ENCODE measurements at places on chromosomes 13 and 19.

DNA sequence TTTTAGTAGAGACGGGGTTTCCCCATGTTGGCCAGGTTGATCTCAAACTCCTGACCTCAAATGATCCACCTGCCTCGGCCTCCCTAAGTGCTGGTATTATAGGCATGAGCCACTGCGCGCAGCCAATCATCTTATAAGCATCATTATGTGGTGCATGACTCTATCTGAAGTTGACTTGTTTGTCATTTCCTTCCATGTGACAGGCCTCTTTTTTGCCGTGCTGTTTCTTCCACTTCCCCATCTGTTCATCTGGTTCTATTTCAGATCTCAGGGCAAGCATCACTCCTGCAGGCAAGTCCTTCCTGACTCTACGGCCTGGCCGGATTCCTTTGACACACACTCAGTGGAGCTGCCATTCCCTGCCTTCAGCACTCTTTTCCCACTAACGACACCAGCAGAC is 15.2 kb downstream of the COL5A3 start:
- DNase-seq: no peak

DNA sequence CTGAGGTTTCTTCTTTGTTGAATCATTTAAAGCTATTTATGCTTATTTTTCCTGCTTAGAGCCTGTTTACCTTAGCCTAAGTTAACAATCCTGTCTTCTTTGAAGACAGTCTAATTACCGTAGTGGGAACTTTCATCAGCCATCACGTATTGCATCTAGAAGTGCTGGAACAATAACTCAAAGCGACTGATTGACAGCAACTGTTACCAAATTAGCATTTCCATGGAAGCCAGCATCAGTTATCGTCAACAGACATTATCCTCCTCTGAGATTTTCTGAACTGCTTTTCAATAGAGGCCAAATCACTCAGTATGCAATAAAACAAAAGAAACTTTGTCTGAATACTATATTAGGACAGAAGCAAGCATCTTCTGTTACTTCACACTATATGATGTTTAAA is 433.3 kb upstream of the SLITRK1 start:
- no peak for DNase-seq

- DNase-seq: no peak
Measured at GRCh38 chr19:58024661-58025060, 9.2 kb upstream of the ZSCAN1 start.

GRCh38 chr19:5996623-5997320 is 18.8 kb upstream of the RANBP3 start:
- no peak for DNase-seq

GRCh38 chr19:45355402-45355801 is 14.9 kb downstream of the KLC3 start:
- DNase-seq: no peak

- DNase-seq: no peak
Measured at GRCh38 chr13:50800091-50800739, 43.3 kb downstream of the DLEU7 start.

DNA sequence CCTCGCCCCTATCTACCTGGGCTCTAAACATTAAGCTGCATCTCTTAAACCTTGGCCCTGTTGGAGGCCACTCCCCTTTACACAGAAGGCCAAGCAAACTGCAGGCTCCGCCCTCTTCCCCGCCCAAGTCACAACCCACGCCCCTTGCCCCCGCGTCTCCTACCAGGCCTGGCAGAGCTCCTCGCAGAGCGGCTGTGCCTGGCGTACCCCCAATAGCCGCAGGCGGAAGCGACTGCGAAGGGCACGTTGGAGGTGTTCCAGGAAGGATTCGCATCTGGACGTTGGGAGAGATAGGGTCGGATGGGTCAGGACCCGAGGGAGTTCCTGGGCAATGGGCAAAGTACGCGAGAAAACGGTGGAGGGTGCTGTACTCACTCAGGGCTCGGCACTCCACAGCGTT is 5.9 kb downstream of the RTBDN start:
- no peak for DNase-seq

- no peak for DNase-seq
Measured at GRCh38 chr13:104799152-104799551, 1732.9 kb upstream of the SLC10A2 start.

DNA sequence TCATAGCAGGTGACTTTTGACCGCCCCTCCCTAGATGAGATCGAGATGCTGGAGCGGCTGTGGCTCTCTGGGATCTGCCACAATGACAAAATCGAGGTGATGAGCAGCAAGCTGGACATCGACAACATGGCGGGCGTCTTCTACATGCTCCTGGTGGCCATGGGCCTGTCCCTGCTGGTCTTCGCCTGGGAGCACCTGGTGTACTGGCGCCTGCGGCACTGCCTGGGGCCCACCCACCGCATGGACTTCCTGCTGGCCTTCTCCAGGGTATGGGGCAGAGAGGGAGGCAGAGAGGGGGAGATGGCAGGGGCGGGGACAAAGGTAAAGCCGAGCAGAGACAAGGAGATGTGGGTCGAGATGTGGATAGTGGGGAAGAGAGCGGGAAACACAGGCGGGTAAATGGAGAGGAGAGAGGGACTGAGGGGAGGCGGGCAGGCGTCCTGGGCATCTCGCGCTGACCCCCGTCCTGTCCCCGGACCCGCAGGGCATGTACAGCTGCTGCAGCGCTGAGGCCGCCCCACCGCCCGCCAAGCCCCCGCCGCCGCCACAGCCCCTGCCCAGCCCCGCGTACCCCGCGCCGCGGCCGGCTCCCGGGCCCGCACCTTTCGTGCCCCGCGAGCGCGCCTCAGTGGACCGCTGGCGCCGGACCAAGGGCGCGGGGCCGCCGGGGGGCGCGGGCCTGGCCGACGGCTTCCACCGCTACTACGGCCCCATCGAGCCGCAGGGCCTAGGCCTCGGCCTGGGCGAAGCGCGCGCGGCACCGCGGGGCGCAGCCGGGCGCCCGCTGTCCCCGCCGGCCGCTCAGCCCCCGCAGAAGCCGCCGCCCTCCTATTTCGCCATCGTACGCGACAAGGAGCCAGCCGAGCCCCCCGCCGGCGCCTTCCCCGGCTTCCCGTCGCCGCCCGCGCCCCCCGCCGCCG is 3.4 kb upstream of the GRWD1 start:
- no peak for DNase-seq

GRCh38 chr13:27341616-27342015 is 71.0 kb downstream of the RASL11A start:
- no peak for DNase-seq

- DNase-seq: no peak
Measured at GRCh38 chr13:27605610-27606200, 14.6 kb downstream of the LNX2 start.

- DNase-seq: no peak
Measured at GRCh38 chr19:51256155-51256625, 5.3 kb downstream of the SIGLECL1 start.

- no peak for DNase-seq
Measured at GRCh38 chr13:105961438-105961837, 574.0 kb downstream of the EFNB2 start.

GRCh38 chr13:111462944-111463343 is 142.5 kb downstream of the TEX29 start:
- no peak for DNase-seq

DNA sequence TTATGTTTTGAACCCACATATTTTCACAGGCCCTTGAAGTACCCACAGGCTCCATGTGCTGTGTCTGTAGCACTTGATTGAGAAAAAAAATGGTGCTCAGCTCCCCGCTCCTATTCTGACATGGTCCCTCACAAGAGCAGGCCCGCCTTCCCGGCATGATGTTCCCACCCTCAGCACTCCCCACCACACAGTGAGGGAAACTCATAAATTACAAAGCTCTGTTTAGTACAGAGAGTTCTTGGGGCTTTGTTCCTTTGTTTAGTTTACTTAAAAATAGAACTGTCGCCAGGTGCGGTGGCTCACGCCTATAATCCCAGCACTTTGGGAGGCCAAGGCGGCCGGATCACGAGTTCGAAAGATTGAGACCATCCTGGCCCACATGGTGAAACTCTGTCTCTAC is 25.9 kb upstream of the ABCC4 start:
- no peak for DNase-seq

GRCh38 chr19:38675611-38676010 is 28.2 kb downstream of the ACTN4 start:
- DNase-seq: no peak

DNA sequence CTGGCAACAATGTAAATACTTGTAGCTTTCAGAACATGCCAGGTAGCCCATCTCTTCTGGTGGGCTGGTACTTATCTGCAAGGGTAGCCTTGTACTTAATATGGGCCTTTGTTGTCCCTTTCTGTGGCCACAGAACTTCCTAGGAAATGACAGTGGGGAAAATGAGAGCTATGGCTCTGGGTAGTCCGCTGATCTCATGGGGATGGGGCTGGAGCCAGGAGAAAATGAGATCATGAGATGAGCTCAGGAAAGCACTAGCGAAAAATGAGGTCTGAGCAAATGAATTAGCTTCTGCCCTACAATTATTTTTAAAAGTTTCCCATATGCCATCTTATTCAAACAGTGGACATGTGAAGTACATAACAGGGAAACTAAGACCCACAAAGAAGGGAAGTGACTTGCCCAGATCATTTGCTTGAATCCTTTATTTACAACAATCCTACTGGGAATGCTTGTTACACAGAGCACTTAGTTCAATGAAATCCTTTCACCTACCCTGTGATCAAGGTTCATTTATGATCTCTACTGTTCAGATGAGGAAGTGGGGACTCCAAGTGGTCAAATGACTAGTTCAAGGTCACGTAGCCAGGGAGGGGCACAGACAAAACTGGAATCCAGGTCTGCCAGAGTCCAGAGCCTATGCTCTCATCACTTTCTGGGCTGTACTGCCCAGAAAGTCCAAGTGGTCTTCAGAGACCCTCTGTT is 87.1 kb downstream of the PTPRS start:
- no peak for DNase-seq

GRCh38 chr13:75250526-75251178 is 231.3 kb downstream of the TBC1D4 start:
- DNase-seq: no peak

- DNase-seq: no peak
Measured at GRCh38 chr19:18675779-18676178, 7.7 kb upstream of the CRTC1 start.

DNA sequence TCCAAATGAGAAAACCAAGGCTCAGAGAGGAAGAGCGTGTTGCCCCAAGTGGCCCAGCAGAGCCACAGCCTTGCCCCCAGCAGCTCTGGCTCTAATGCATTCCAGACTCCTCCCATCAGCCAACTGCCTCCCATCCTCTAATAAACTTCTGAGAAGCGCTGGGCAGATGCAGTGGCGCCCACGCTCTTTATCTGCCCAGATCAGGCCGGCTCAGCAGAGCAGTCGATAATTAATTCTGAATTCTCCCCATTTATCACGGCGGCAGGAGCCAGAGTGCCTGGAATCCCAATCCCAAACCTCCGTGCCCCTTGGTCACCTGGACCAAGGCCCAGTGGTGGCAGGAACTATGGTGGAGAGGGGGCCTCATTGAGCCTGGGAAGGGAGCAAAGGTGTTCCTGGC is 13.9 kb downstream of the TINCR start:
- DNase-seq: no peak

GRCh38 chr13:48492096-48492440 is 40.8 kb downstream of the RCBTB2 start:
- DNase-seq: no peak

All from stimulated activated CD8-positive, alpha-beta memory T cell treated with anti-CD3 and anti-CD28 coated beads, Interleukin-4, amount 100 ng/mL, for 1 hour (primary cell).